ENCODE measurements at places on chromosomes 13 and 19. TPM values are rescaled to one million over a fixed set of nuclear protein-coding genes. Genes with fewer than 3 reads are reported as not detected.

- H3K4me3 ChIP-seq: no peak overlapping the region
- H3K27ac ChIP-seq: no peak overlapping the region
- H3K27me3 ChIP-seq: no peaks in the 10 kb centered on the region
- no peaks in the 10 kb centered on the region for H3K36me3 ChIP-seq
- H3K4me1 ChIP-seq: no peaks in the 10 kb centered on the region
- no peak for DNase-seq
Observed at GRCh38 chr13:22726726-22727125, 454.1 kb upstream of the SGCG start.

DNA sequence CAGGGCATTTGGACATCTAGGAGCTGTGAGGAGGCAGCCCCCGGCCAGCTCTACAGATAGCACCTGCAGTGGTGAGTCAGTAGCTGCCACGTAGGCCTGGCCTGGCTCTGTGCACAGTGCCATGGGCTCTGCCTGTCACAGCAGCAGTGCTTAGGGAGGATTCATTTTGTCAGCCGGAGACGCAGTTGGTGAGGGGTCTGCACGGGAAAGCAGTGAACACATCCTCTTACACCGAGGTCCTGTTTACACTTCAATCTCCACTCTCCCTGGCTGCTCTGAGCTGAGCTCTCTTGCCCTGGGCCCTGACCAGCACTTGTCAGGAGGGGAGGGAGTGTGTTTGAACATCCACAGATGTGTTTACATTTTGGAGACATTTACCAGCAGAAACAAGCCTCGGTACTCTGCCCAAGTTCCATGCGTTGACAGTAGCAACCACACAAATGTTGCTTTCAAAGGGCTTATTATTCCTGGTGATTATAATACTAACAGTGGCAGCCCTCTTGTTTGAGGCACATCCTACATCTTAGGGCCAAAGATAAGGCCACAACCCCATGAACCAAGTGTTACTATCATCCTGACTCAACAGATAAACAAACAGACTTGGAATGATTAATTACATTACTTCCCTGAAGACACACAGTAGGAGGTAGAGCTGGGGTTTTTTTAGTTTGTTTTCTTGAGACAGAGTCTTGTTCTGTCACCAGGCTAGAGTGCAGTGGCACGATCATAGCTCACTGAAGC lies 148.9 kb downstream of the USP12 start:
- peaks cover 6% of the 10 kb centered on the region for H3K27me3 ChIP-seq
- H3K4me1 ChIP-seq: no peaks in the 10 kb centered on the region
- H3K27ac ChIP-seq: no peak overlapping the region
- DNase-seq: no peak
- no peak overlapping the region for H3K4me3 ChIP-seq
- H3K36me3 ChIP-seq: no peaks in the 10 kb centered on the region

Gene FRY
- 57.3 TPM for polyA plus RNA-seq

Gene LILRB1
- not detected for polyA plus RNA-seq

- H3K27me3 ChIP-seq: no peaks in the 10 kb centered on the region
- DNase-seq: no peak
- H3K4me1 ChIP-seq: peaks cover 10% of the 10 kb centered on the region
- H3K36me3 ChIP-seq: no peaks in the 10 kb centered on the region
- H3K27ac ChIP-seq: no peak within 1 kb of the TSS
Observed at GRCh38 chr19:1491114-1491848, at the start of gene REEP6. Gene REEP6, plus strand, starts transcription at chr19:1491181. Its CDS starts 89 bp downstream, at chr19:1491270.

DNA sequence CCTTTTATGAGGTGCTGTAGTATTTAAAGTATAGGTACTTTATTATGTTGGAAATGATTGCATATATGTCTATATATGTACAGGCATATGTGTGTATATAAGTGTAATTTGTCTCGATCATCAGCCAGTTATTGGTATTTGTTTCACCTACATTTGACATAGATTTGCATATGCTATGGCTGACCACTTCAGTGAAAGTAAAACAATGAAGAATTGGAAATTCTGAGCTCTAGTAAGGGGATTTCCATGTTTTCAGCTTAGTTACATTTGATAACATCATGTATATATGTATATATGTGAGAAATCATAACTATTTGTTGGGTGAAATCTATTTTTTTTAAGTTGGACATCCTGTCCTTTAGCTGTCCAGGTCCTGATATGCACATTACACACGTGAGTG lies 1303.9 kb downstream of the EFNB2 start:
- no peak overlapping the region for H3K27ac ChIP-seq
- peaks cover 3% of the 10 kb centered on the region for H3K4me1 ChIP-seq
- DNase-seq: no peak
- no peaks in the 10 kb centered on the region for H3K36me3 ChIP-seq

Gene FPR1
- polyA plus RNA-seq: not detected

GRCh38 chr19:38912600-38913514 lies 871 bp upstream of the CCER2 start:
- H3K27ac ChIP-seq: no peak overlapping the region
- no peaks in the 10 kb centered on the region for H3K4me1 ChIP-seq
- H3K36me3 ChIP-seq: peaks cover 4% of the 10 kb centered on the region
- no peak overlapping the region for H3K4me3 ChIP-seq

Gene KLK6
- 0.12 TPM for polyA plus RNA-seq

Gene RUBCNL
- polyA plus RNA-seq: not detected

Gene AP1M2
- not detected for polyA plus RNA-seq

GRCh38 chr19:8609279-8610040 lies 1.1 kb downstream of the ADAMTS10 start:
- peak overlapping the region; percentile 45 for H3K4me3 ChIP-seq
- H3K36me3 ChIP-seq: no peaks in the 10 kb centered on the region
- H3K27me3 ChIP-seq: no peaks in the 10 kb centered on the region
- H3K27ac ChIP-seq: peak overlapping the region; percentile 45
- H3K4me1 ChIP-seq: peaks cover 9% of the 10 kb centered on the region
- DNase-seq: peak; percentile 53

DNA sequence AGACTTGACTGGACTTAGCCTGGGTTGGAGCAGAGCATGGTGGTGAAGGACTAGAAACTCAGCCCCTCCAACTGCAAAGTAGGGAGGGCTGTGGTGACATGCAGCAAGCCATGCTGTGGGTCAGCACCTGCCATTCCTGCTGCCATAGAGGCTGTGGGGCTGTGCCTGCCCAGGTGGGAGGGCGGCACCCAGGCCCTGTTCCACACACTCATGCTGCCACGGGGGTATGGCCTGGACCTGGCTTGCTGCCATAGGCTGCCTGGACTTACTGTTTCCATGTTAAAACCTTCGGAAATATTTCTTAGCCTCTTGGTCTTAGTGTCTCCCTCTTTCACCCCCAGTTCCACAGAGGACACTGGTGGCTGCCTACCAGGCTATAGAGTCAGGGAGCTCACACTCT lies 29.3 kb downstream of the CILP2 start:
- H3K36me3 ChIP-seq: no peaks in the 10 kb centered on the region
- DNase-seq: no peak
- no peaks in the 10 kb centered on the region for H3K4me1 ChIP-seq
- H3K27me3 ChIP-seq: no peaks in the 10 kb centered on the region

GRCh38 chr13:83151308-83151660 lies 731.0 kb downstream of the SLITRK1 start:
- DNase-seq: no peak
- H3K27ac ChIP-seq: no peak overlapping the region
- H3K4me1 ChIP-seq: no peaks in the 10 kb centered on the region
- H3K4me3 ChIP-seq: no peak overlapping the region
- H3K36me3 ChIP-seq: no peaks in the 10 kb centered on the region

DNA sequence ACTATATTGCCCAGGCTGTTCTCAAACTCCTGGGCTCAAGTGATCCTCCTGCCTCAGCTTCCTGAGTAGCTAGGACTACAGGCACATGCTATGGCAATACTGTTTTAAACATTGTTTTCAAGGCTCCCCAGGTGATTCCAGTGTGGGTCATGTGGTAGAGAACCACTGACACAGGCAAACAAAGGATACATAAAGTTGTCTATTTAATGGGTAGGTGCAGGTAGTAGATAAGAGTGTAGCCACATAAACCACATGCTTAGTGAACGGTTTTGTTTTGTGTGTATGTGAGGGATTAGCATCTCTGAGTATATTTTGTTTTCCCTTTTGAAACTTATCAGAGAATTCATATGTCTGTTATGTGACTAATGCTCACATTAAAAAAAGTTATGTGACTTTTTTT lies 36.7 kb downstream of the USPL1 start:
- H3K4me1 ChIP-seq: no peaks in the 10 kb centered on the region
- H3K27me3 ChIP-seq: no peaks in the 10 kb centered on the region
- no peak for DNase-seq

- no peaks in the 10 kb centered on the region for H3K27me3 ChIP-seq
- H3K4me1 ChIP-seq: no peaks in the 10 kb centered on the region
- H3K4me3 ChIP-seq: no peak overlapping the region
Observed at GRCh38 chr13:89214185-89214584, 1543.0 kb downstream of the SLITRK5 start.

- no peaks in the 10 kb centered on the region for H3K4me1 ChIP-seq
- no peak overlapping the region for H3K27ac ChIP-seq
- no peak overlapping the region for H3K4me3 ChIP-seq
- no peak for DNase-seq
- H3K36me3 ChIP-seq: no peaks in the 10 kb centered on the region
- no peaks in the 10 kb centered on the region for H3K27me3 ChIP-seq
Observed at GRCh38 chr13:54627646-54628372, 1599.2 kb downstream of the OLFM4 start.

- no peaks in the 10 kb centered on the region for H3K4me1 ChIP-seq
- no peak within 1 kb of the TSS for H3K27ac ChIP-seq
- H3K36me3 ChIP-seq: no peaks in the 10 kb centered on the region
- no peak within 1 kb of the TSS for H3K4me3 ChIP-seq
- no peak for DNase-seq
Observed at GRCh38 chr13:93226623-93227279, at the start of gene GPC6. Gene GPC6, plus strand, starts transcription at chr13:93226807.

- no peak for DNase-seq
- no peaks in the 10 kb centered on the region for H3K36me3 ChIP-seq
- H3K4me3 ChIP-seq: no peak overlapping the region
Observed at GRCh38 chr19:8034178-8034525, 18.4 kb upstream of the CCL25 start.

DNA sequence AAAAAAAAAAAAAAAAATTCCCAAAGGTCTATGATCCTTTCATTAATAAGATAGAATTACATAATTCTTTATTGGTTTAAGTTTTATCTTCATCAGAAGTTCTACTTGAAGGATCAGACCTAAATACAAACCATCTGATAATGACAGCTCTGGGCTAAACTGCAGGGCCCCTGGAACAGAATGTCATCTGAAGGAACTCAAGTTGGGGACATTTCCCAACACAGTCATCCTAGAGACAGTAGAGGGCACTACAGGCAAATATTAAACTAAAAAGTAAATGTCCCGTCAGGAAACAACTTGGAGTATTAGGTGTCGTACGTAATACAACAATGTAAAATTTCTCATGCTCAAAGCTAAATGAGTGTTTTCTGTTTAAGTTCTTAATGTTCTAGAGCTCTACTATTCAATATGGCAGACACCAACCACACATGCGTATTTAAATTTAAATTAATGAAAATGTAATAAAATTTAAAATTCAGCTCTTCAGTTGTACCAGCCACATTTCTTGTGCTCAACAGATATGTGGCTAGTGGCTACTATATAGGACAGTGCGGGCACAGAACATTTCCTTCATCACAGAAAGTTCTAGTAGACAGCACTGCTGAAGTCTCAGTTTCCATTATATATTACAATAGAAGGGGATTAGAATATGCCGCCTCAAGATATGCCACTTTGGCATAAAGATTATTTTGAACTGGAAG lies 21.8 kb upstream of the NAXD start:
- H3K4me3 ChIP-seq: no peak overlapping the region
- H3K36me3 ChIP-seq: no peaks in the 10 kb centered on the region
- H3K4me1 ChIP-seq: no peaks in the 10 kb centered on the region
- H3K27me3 ChIP-seq: peaks cover 2% of the 10 kb centered on the region
- no peak overlapping the region for H3K27ac ChIP-seq

Gene IZUMO2
- not detected for polyA plus RNA-seq

DNA sequence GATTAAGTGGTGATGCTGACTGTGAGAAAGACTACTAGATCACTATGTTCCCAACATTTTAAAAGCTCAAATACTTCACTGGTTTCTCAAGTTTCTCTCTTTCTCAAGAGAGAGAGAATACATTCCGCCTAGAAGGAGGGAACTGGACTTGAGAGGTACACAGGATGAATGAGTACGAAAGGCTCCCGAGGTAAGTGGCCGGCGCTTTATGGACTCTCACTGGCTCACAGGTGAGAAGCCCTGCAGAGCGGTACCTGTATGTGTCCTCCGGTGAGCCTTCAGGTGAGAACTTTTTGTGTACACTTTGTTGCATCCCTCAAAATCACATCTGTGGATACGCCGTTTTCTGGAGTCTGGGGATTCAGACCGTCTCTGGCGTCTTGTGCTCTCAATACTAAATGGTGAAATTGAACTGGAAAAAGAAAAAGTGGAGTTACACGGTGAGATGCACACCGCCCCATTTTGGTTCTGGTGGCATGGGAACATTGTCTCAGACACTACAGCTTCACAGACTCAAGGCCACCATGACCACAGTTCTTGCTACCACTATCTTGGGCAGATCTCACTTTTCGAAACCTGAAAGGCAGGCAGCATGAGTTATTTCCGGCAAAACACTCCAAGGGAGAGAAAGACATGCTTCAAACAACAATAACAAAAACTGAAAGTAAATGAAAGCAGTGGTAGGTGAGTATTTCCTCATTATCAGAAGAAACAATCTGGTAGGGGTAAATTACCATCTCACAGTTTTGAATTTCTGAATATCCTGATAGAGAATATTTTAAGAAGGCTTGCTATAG lies 418.9 kb downstream of the KLF12 start:
- no peak overlapping the region for H3K27ac ChIP-seq
- peaks cover 25% of the 10 kb centered on the region for H3K4me1 ChIP-seq
- no peaks in the 10 kb centered on the region for H3K36me3 ChIP-seq
- H3K4me3 ChIP-seq: no peak overlapping the region
- no peaks in the 10 kb centered on the region for H3K27me3 ChIP-seq
- no peak for DNase-seq

DNA sequence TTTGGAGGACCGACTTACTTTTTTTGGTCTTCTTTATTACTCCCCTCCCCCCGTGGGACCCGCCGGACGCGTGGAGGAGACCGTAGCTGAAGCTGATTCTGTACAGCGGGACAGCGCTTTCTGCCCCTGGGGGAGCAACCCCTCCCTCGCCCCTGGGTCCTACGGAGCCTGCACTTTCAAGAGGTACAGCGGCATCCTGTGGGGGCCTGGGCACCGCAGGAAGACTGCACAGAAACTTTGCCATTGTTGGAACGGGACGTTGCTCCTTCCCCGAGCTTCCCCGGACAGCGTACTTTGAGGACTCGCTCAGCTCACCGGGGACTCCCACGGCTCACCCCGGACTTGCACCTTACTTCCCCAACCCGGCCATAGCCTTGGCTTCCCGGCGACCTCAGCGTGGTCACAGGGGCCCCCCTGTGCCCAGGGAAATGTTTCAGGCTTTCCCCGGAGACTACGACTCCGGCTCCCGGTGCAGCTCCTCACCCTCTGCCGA lies 409 bp downstream of the FOSB start:
- H3K36me3 ChIP-seq: no peaks in the 10 kb centered on the region
- H3K27me3 ChIP-seq: no peaks in the 10 kb centered on the region
- peaks cover 18% of the 10 kb centered on the region for H3K4me1 ChIP-seq

Gene CAMSAP3
- 0.11 TPM for polyA plus RNA-seq
